ENCODE measurements at places on chromosomes 3 and 15. TPM values are rescaled to one million over a fixed set of nuclear protein-coding genes. Genes with fewer than 3 reads are reported as not detected.
A peak's percentile ranks its signal among the peaks of the same experiment; 100 is the strongest.

The TEX264 gene
- 252 TPM for polyA plus RNA-seq

The CYP11A1 gene
- polyA plus RNA-seq = 76.2 TPM

The ARHGAP31 gene
- 6.2 TPM for polyA plus RNA-seq

The XYLB gene
- polyA plus RNA-seq = 1.7 TPM

The LDHAL6B gene
- polyA plus RNA-seq = 119 TPM

The CSTA gene
- 2.8 TPM for polyA plus RNA-seq

The C3orf70 gene
- 11.9 TPM for polyA plus RNA-seq

The P2RY1 gene
- 2.0 TPM for polyA plus RNA-seq

The SHF gene
- 13.2 TPM for polyA plus RNA-seq

The MCF2L2 gene
- polyA plus RNA-seq = 6.8 TPM

The CIDEC gene
- 2.9 TPM for polyA plus RNA-seq

DNA sequence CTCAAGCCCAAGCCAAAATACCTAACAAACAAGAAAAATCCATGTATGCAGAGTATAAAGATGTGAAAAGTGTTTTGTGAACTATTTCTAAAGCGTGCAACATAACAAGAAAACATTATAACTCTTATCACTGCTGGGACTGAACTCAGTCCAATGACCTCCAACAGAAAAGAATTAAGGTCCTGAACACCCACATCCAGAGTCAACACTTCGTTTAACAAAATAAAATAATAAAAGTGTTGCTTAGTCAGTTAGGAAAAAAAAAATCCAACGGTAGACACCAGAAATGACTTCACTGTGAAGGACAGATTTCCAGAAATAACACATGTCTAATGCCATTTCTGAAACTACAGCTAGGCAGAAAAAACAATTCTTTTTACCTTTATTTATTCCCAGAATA, 28.0 kb downstream of the MB21D2 start:
- no peaks in the 10 kb centered on the region for H3K36me3 ChIP-seq
- H3K27ac ChIP-seq = peak overlapping the region; percentile 9
- no peak overlapping the region for H3K4me3 ChIP-seq
- DNase-seq = no peak
- peaks cover 10% of the 10 kb centered on the region for H3K4me1 ChIP-seq
- no peaks in the 10 kb centered on the region for H3K27me3 ChIP-seq

GRCh38 chr3:52432691-52433141, 12.2 kb downstream of the SEMA3G start:
- peaks cover 20% of the 10 kb centered on the region for H3K4me1 ChIP-seq
- H3K4me3 ChIP-seq = no peak overlapping the region
- H3K36me3 ChIP-seq = no peaks in the 10 kb centered on the region
- H3K27ac ChIP-seq = no peak overlapping the region

- H3K36me3 ChIP-seq = no peaks in the 10 kb centered on the region
- peaks cover 3% of the 10 kb centered on the region for H3K4me1 ChIP-seq
- no peak overlapping the region for H3K27ac ChIP-seq
- no peak for DNase-seq
- H3K4me3 ChIP-seq = no peak overlapping the region
- H3K27me3 ChIP-seq = no peaks in the 10 kb centered on the region
Measured at GRCh38 chr15:48624700-48625099, 20.8 kb downstream of the FBN1 start.

DNA sequence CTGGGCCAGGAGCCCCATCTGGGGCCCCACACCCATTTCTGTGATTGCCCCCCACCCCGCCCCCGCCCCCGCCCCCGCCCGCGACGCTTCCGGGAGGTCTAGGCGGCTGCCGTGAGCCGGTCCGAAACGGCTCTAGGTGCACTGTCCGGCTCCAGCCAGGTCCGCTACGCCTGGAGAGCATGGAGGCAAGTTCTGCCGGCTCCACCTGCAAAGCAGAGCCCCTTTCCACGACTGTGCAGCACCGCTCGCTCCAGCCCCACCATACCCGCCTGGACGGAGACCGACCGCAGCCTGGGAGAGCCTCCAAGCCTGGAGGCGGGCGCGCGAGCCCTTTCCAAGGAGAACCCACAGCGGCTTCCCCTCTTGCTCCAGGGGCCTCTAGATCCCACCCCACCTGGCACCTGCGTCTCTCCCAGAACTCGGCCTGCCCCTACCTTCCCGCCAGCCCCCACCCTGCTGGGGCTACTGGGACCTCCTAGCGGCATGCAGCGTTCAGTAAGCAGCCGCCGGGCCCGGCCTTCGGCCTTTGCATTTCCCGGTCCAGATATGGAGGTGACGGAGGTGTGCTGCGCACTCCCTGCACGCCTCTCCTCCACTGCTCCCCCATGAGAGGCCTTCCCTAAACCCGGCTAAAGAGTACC, 66.2 kb downstream of the KLF13 start:
- peak overlapping the region; percentile 67 for H3K4me3 ChIP-seq
- DNase-seq = no peak
- H3K27me3 ChIP-seq = no peaks in the 10 kb centered on the region
- H3K27ac ChIP-seq = peak overlapping the region; percentile 75

- H3K27ac ChIP-seq = no peak overlapping the region
- no peaks in the 10 kb centered on the region for H3K4me1 ChIP-seq
- no peak for DNase-seq
- no peaks in the 10 kb centered on the region for H3K27me3 ChIP-seq
Measured at GRCh38 chr3:53626876-53627275, 132.5 kb downstream of the CACNA1D start.

DNA sequence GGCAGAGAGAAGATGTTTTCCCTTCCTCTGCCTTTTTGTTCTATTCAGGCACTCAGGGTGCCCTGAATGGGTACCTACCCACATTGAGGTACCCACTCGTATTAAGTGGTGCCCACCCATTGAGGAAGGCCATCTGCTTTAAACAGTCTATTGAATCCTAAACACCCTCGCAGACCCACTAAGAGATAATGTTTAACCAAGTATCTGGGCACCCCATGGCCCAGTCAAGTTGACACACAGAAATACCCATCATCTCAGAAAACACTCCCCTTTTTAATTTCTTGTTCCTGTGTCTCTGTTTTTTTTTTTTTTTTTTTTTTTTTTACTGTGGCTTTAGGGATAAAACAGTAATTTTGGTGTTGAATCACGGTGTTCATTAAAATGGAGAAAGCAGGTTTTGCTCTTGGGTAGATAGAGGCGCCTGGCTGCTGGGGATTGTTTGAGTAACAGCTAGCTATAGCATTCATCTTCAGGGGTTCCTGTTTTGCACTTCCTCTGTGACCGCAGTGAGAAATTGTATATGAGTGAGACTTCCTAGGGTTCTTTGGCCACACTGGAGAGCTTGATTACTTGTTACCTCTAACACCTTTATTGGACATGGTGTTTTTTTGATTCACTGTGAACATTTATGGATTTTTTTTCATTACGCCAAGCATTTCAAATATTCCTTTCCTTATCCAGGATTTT, 259.1 kb downstream of the PTPRG start:
- H3K36me3 ChIP-seq = no peaks in the 10 kb centered on the region
- H3K27me3 ChIP-seq = no peaks in the 10 kb centered on the region
- H3K27ac ChIP-seq = no peak overlapping the region
- no peak for DNase-seq
- H3K4me3 ChIP-seq = no peak overlapping the region

DNA sequence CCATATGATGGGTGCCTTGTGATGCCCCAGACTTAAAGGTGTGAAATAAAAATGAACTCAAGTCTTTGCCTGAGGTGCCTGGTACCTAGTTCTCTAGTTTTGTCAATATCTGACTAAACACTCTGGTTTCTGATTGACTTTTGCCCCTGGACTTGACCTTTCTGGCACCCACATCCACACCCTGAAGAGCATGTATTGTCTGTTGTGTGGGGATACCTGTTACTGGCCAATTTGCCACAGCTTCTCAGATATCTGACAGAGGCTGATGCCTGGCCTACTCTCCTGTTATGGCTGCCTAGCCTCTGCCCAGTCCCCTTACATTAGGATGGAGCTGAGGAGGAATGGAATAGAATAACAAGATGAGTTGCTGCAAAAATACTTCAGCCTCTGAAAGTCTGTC, 3.6 kb downstream of the ZBTB38 start:
- no peaks in the 10 kb centered on the region for H3K36me3 ChIP-seq
- no peak overlapping the region for H3K4me3 ChIP-seq
- H3K27me3 ChIP-seq = no peaks in the 10 kb centered on the region
- no peak for DNase-seq

- H3K4me3 ChIP-seq = no peak overlapping the region
- no peaks in the 10 kb centered on the region for H3K36me3 ChIP-seq
- no peaks in the 10 kb centered on the region for H3K4me1 ChIP-seq
- H3K27ac ChIP-seq = no peak overlapping the region
- H3K27me3 ChIP-seq = no peaks in the 10 kb centered on the region
Measured at GRCh38 chr3:58754074-58754473, 87.5 kb upstream of the FAM3D start.

DNA sequence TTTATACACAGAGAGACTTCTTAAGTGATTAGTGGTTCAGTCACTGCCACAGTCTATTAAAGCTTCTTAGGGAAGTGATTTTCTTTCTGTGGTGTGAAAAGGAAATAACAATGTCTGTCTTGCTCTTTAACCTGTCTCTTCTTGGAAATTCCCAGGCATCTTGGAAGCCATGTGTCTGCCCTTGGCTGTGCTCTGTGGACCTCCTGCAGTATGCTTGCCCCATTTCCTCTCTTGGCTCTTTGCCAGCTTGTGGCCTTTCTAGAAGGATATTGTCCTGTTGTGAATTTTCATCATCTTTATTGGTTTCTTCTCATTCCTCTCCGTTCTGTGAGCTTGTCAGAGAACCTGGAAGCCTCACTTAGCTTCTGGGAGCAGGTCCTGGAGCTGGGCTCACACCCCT, 338.4 kb upstream of the C2CD4B start:
- no peaks in the 10 kb centered on the region for H3K27me3 ChIP-seq
- no peak overlapping the region for H3K27ac ChIP-seq
- H3K36me3 ChIP-seq = no peaks in the 10 kb centered on the region

GRCh38 chr15:52789601-52790168, 451 bp downstream of the ONECUT1 start:
- DNase-seq = no peak
- peaks cover 11% of the 10 kb centered on the region for H3K27me3 ChIP-seq
- no peaks in the 10 kb centered on the region for H3K36me3 ChIP-seq
- peak overlapping the region; percentile 54 for H3K4me3 ChIP-seq

- H3K4me1 ChIP-seq = no peaks in the 10 kb centered on the region
- no peaks in the 10 kb centered on the region for H3K27me3 ChIP-seq
- no peak overlapping the region for H3K27ac ChIP-seq
- H3K36me3 ChIP-seq = no peaks in the 10 kb centered on the region
- H3K4me3 ChIP-seq = no peak overlapping the region
Measured at GRCh38 chr15:49847423-49848281, 226.8 kb downstream of the DTWD1 start.

- H3K36me3 ChIP-seq = no peaks in the 10 kb centered on the region
- peak overlapping the region; percentile 16 for H3K27ac ChIP-seq
Measured at GRCh38 chr3:28139967-28140634, 101.3 kb upstream of the CMC1 start.

GRCh38 chr3:27699067-27699466, 23.1 kb downstream of the EOMES start:
- no peak for DNase-seq
- H3K4me1 ChIP-seq = no peaks in the 10 kb centered on the region
- no peak overlapping the region for H3K4me3 ChIP-seq
- H3K36me3 ChIP-seq = no peaks in the 10 kb centered on the region
- no peak overlapping the region for H3K27ac ChIP-seq

DNA sequence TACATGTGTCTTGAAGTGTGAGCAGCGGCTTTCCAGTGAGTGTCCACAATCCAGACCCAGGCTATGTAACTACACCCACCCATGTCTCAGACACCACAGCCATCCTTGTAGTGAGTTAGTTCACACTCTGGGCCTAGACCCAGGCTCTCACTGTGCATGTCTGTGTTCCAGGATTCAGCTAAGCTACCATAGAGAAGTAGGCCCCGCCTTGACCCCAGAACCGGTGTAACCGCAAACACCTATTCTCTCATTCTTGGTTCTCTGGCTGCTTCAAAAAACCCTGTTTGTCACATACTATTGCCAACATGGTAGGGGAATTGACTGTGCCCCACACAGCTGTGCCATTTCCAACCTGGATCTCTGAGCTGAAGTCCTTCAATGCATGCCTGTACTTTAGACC, 560.6 kb downstream of the RSL24D1 start:
- H3K4me1 ChIP-seq = no peaks in the 10 kb centered on the region
- DNase-seq = no peak

- H3K27ac ChIP-seq = no peak overlapping the region
- no peaks in the 10 kb centered on the region for H3K27me3 ChIP-seq
- no peak for DNase-seq
- H3K4me3 ChIP-seq = no peak overlapping the region
Measured at GRCh38 chr3:162555761-162556160, 1059.2 kb downstream of the OTOL1 start.

DNA sequence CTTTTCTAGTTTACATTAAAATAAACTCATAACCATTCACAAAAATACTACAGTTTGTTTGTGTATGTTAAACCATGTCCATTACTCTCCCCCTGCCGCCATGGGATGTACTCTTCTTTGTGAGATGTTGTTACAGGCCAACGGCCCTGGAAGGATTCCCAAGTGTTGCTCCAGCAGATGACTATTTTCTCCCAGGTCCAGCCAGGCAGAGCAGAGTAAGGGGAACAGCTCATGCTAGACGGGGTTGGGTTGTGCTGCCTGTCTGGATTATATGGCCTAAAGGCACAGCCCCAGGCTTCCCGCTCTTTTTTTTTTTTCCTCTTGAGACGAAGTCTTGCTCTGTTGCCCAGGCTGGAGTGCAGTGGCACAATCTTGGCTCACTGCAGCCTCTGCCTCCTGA, 24.5 kb upstream of the SLCO2A1 start:
- H3K36me3 ChIP-seq = no peaks in the 10 kb centered on the region
- H3K27me3 ChIP-seq = no peaks in the 10 kb centered on the region
- H3K4me3 ChIP-seq = no peak overlapping the region
- peaks cover 3% of the 10 kb centered on the region for H3K4me1 ChIP-seq
- DNase-seq = no peak

DNA sequence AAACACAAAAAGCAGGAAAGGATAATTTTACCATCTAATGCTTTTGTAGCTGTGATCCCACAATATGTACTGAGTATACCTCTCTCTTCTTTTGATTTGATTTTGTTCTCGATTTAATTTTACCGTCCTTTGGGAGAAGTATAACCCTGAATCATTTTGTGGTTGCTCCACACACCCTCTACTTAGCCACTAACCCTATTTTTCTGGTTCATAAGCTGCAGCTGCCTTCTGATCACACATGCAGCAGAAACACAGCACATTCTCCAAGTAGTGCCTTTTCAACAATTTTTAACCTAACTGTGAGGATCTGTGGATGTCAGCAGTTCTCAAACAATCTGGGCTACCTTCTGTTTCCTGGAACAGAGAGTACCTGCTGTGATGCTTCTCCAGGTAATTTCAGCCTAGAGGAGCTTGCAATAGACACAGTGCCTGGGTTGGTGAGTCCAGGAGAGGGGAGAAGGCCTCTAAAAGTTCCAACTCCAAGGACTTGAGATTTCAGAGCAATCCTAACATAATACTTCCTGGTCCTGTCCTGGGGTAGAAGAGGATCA, 40.3 kb downstream of the HGD start:
- DNase-seq = no peak
- no peaks in the 10 kb centered on the region for H3K36me3 ChIP-seq
- no peak overlapping the region for H3K27ac ChIP-seq
- H3K27me3 ChIP-seq = no peaks in the 10 kb centered on the region

GRCh38 chr15:74620636-74621545, 5.3 kb downstream of the CLK3 start:
- no peak overlapping the region for H3K27ac ChIP-seq
- H3K4me1 ChIP-seq = peaks cover 28% of the 10 kb centered on the region
- H3K27me3 ChIP-seq = no peaks in the 10 kb centered on the region
- no peaks in the 10 kb centered on the region for H3K36me3 ChIP-seq

Data from testis (tissue), 5 donors.